ENCODE measurements at places on chromosomes 13 and 19.

DNA sequence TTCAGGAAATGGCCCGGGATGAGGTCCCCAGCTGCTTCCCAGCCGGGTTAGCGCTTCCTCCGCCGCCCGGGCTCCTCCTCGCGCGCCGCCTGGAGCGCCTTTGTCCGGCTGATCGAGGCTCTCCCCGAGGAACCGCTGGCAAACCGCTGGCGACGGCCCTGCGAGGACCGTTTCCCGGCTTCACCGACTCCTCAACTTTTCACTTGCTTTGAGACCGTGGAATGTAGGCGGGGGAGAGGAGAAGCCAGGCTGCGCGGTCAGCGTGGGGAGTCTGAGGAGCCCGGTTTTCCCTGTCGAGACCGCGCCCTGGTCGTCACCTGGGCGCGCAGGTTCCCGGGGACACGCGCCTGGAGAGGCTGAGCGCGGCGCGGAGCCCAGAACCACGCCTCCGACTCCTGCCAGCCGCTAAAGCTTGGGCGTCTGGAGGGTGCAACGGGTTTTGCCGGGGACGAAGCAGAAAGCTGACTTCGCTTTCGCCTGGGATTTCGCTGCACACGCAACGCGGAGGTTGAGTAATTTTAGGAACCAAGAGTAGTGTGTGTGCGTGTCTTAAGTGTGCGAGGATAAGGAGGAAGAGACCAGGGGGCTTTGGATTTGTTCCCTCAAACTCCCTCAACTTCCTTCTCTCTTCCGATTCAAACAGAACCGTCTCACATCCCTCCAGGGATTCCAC, 7.3 kb upstream of the DGKH start:
- DNase-seq, result peak; percentile 46

DNA sequence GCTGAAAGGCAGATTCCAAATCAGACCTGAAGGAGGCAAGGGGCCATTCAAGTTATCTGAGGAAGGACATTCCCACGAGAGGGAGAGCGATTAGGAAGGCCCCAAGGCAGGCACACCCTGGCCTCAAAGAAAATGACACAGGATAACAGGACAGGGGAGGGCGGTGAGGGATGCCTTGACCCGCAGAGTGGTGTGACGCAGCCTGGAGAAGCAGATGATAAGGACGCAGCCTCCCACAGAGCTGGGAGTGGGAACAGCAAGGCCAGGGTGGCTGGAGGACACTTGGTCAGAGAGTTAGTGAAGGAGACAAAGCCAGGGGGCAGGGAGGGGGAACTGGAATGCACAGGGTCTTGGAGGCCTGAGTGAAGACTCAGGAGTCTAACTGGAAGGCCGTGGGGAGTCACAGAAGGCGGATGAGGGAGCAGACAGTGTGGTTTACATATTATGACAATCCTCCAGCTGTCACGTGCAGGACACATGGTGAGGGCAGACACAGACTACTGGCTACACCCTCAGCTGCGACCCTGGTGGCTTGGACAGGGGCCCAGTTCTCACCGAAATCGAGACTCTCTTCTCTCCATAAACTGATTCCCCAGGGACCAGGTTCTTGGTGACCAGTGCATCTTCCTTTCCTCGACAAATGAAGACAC, 5.8 kb upstream of the DYRK1B start:
- no peak for DNase-seq

DNA sequence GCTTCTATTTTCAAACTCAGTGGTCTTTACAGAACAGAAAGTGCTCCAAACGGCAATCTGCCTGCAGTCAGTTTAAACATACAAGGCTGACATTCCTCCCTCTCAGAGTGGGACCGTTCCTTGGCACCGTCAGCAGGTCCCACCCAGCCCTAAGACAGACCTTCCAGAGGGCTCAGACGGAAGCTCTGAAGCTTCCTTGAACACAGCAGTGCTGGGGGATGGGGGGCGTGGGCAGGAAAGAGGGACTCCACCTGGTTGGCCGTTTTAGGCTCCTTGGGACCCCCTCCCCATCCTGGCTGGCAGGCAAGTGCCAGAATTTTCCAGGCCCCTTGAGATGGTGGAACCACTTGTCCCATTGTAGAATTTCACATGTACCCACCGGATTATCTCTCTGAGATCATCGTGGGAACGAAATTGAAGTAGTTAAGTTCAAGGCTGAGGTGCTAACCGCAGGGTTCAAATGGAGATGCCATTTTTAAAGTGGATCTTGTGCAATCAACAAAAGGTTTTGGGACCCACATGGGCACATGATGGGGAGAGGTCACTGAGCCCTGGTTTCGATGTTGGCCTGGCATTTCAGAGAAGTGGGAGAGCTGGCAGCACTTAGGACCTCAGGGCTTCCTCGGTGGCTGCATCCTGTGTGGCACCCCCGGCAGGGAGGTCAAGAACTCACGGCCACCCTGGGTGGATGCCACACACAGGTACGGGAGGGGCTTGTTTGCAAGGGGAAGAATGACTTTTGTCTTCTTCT, 46.2 kb downstream of the KLF2 start:
- no peak for DNase-seq

- no peak for DNase-seq
Observed at GRCh38 chr19:35911790-35912189, 3.7 kb upstream of the TYROBP start.
